GM23248 (cell line): ENCODE measurements at places on chromosomes 3 and 15. TPM values are rescaled to one million over a fixed set of nuclear protein-coding genes. Genes with fewer than 3 reads are reported as not detected.

DNA sequence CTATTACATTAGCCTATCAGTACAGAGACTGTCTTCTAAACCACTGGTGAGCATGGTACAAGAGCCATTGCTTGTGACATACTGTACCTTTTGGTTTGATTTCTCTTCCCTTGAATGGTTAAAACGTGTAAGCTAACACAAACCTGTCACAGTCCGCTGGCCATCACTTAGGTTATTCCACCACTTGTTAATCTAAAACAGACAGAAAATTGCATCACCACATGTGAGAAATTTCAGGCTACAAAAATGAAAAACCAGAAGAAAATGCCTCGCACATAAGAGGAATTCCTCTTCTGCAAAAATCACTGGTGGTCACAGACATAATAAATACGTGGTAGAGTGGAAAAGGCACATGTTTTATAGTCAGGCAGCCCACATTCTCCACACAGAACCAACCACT lies 22.1 kb downstream of the PARL start:
- no peak overlapping the region for H3K27ac ChIP-seq
- H3K27me3 ChIP-seq: no peaks in the 10 kb centered on the region
- H3K4me3 ChIP-seq: no peak overlapping the region
- no peaks in the 10 kb centered on the region for H3K4me1 ChIP-seq

GRCh38 chr15:58332676-58333400 lies 99.0 kb upstream of the LIPC start:
- peaks cover 36% of the 10 kb centered on the region for H3K4me1 ChIP-seq
- H3K4me3 ChIP-seq: no peak overlapping the region
- peak overlapping the region; percentile 95 for H3K27ac ChIP-seq
- peak; percentile 77 for DNase-seq
- no peaks in the 10 kb centered on the region for H3K27me3 ChIP-seq

- DNase-seq: peak; percentile 92
- H3K36me3 ChIP-seq: no peaks in the 10 kb centered on the region
- peak overlapping the region; percentile 25 for H3K4me3 ChIP-seq
- peaks cover 54% of the 10 kb centered on the region for H3K4me1 ChIP-seq
- H3K27me3 ChIP-seq: no peaks in the 10 kb centered on the region
These were observed 107.0 kb downstream of the GREM1 start for GRCh38 chr15:32824777-32825176.

The LYZL4 gene
- not detected in 2 replicates for polyA plus RNA-seq

The MAP1A gene
- 30.3 and 31.5 TPM in 2 replicates for polyA plus RNA-seq
